ENCODE measurements at places on chromosomes 3 and 15.

DNA sequence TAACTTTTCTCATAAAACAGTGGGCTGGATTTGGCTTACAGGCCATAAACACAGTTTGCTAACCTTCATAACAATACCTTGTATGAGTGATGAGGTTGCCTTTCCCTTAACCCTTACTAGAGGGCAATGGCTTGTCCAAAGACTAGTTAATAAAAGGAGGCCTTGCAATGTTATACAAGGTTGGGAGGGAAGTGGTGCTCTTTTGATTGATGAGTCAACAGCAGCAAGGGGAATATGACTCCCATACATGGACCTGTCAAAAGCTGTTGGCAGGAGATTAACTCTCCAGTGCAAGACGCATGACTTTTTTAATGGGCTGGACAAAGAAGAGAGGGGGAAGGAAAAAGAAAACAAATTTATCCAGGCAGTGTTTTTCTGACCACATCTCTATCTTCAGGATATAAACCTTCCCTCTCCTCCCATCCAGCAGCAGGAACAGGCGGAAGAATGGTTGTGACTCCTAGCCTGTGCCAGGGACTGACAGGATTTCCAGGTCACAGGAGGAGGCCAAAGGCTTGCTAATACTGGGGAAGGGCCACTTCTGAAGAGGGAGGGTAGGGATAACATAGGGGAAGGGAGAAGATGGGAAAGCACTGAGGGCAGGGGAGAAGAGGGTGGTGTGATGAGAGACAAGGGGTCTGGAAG lies 35.2 kb upstream of the ARL14 start:
- peak; percentile 54 for DNase-seq

GRCh38 chr3:77052733-77053670 lies 13.1 kb downstream of the ROBO2 start:
- no peak for DNase-seq

DNA sequence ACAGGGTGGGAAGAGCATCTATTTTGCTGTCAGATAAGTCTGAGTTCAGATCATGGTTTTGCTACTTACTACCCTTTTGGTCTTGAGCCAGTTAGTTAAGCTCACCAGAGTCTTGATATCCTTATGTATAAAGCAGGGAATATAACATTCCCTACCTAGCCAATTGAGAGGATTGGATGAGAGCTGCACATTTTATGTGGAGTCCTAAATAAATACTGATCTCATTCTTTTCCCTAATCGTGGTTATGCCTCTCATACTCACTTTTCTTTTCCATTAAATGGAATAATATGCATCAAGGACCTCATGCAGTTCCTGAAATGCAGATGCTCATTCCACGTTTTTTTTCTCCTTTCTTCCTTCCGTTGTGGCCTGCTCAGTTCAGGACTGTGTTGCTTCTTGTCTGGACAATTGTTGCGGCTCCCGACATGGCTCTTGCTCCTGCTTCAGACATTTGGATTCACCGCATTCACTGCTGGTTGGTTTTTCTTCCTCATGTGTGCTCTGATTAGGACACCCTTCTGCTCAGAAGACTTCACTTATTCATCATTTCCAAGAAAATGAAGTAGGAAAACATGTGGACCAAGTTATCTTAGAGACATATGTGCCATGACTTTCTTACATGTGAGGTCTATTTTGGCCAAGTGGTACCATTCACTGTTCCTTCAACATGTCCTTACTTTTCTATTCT lies 90.2 kb downstream of the NFKBIZ start:
- peak; percentile 54 for DNase-seq

GRCh38 chr15:84570164-84570735 lies 30.6 kb upstream of the ZSCAN2 start:
- peak; percentile 18 for DNase-seq

DNA sequence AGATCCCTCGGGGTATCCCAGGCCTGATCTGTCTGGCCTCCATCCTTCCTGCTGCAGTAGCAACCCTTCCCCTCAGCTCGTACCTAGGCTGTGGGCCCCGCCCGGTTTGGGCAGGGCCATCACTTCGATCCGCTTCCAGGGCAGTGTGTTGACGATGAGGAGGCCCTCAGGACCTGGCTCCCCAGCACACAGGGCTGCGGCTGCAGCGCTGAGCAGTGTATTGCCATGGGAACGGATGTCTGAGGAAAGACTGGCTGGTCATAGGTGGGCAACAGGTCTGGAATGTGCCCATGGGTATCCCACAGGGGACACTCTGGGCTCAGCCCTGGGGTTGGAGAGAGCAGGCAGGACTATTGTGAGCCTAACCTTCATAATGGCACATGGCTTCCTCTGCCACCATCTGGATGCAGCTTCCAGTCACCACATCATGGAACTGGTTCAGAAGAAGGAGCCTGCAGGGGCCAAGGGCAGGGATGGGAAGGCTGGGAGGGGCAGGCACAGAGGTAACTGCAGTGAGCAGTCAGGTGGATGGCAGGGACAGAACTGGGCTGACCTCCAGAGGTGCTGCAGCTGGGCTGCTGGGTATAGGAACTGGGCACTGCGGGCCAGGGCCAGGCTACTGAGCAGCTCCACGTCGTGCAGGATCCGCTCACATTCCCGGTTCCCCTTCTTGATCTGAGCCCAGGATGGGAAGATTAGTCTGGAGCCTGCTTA lies 8.7 kb downstream of the MAN2C1 start:
- DNase-seq: no peak

GRCh38 chr3:146200461-146201220 lies 39.7 kb upstream of the PLOD2 start:
- DNase-seq: peak; percentile 46

GRCh38 chr3:141863491-141863890 lies 13.0 kb upstream of the ATP1B3 start:
- no peak for DNase-seq

GRCh38 chr3:52721002-52721729 lies 15.3 kb downstream of the SPCS1 start:
- no peak for DNase-seq

DNA sequence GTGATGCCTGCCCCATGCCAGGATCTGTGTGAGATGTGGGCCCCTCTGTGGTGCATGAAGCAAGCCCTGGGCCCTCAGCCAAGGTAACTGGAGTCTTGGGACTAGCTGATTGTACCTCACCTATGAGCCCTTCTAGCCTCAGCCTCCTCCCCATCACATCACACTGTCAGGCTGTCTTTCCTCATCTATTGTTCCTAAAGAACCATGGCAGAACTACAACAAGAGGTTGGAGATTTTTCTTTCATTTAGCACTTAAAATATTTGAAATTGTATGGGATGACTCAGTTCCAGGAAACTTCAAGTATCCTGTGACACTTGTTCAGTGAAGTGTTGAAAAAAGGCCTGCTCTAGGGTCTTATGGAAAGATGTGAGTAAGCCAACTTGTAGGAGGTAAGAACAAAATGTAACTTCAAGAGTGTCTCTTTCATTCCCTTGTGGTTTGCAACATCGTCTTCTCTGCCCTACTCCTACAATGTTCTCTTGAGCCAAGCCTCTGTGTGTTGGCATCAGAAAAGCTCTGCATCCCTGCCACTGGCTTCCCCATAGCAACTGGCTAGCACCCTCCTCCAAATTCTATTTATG lies 58.7 kb upstream of the TIPARP start:
- DNase-seq: peak; percentile 90

GRCh38 chr3:58180940-58181587 lies 29.7 kb downstream of the DNASE1L3 start:
- no peak for DNase-seq

DNA sequence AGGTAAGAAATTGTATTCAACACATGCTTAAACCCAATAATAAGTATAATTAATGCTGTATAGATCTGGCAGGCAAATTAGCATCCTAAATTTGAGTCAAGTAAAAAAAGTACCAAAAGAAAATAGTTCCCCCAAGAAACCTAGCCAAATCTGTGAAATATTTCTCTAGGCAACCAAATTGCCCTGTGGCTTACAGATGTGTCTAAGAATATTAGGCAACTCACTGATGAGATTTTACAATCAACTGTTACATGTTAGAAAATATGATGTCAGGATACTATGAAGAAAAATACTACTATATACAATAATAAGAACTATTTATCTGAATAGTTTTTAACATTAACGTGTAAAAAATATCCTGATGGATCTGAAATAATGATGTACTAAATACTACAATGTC lies 397.1 kb downstream of the TIGIT start:
- DNase-seq: no peak

DNA sequence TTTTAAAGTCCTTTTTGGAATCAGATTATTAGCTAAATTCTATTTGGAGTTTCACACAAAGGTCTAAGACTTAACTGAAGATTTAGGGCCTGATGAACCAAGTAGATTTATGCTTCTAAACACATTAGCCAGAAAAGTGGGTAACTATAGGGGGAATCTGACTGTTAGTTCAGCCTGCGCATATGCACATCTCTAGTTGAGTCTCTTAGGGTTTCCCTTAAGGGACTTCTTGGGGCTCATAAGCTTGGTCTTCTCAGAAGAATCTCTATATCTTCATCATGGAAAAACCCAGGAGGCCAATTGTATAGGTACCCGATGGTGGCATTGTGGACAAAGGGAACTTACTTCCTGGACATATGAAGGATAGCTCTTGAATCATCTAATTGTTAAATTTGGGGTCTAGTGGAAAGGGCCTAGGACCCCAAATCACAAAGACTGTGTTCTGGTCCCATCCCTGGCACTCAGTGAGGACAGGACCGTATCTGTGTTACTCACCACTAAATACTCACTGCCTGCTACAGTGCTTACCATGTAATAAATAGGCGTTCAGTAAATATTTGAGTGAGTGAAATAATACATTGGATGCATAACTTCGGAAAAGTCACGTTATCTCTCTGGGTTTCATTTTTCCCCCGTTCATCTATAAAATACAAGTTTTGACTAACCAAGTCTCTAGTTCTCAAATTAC lies 17.0 kb downstream of the SELENOT start:
- no peak for DNase-seq

GRCh38 chr3:153038779-153039178 lies 123.2 kb upstream of the RAP2B start:
- DNase-seq: no peak

DNA sequence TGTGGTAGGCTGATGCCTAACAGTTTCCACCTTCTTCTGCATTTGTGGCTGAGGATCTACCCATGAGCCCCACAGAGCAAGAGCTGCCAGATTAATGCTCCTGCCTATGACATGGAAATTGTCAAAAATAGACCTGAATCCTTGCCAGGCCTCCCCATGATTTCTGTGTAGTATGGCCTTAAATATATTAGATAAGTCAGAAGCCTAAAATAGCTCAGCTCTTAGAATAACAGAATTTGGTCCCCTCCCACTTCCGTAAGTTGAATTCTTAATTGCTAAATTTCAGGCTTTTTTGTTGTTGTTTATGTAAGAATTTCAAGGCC lies 129.0 kb downstream of the SERPINI1 start:
- DNase-seq: no peak

- no peak for DNase-seq
Observed at GRCh38 chr15:85597155-85597815, 197.4 kb downstream of the KLHL25 start.

DNA sequence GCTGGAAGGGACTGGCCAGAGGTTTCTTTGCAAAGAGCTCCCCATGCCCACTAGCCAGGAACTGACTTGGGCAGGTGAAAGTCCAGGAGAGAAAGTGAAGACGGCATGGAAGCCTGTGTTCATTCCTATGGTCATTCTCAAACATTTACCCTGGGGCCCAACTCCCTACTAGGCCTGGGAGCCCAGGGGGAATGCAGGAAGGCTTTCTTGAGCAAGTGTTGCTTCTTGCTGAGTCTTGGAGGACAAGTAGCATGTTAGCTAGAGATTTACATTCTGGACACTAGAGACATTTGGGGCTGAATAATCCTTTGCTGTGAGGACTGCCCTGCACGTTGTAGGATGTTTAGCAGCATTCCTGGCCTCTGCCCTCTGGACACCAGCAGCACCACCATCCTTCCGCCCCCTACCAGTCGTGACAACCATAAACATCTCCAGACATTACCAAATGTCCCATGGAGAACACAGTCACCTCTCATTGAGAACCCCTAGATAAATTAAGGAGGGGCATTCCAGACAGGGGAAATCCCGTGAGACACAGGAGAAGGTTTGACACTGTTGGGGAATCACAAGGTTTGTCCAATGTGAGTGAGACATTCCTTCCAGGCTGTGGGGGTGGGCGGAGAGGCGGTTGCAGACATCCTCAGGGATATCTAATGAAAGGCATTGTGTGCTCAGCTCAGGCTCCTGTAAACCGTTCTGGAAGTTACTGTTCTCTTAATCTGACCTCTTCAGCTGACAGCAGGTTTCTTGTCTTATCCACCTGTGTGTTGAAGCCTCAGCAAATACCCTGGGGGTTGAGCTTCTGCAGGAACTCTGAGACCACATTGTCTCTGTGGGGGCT lies 236.2 kb downstream of the TLE3 start:
- DNase-seq: peak; percentile 31

- no peak for DNase-seq
Observed at GRCh38 chr15:87133704-87134103, 1054.0 kb downstream of the AGBL1 start.

DNA sequence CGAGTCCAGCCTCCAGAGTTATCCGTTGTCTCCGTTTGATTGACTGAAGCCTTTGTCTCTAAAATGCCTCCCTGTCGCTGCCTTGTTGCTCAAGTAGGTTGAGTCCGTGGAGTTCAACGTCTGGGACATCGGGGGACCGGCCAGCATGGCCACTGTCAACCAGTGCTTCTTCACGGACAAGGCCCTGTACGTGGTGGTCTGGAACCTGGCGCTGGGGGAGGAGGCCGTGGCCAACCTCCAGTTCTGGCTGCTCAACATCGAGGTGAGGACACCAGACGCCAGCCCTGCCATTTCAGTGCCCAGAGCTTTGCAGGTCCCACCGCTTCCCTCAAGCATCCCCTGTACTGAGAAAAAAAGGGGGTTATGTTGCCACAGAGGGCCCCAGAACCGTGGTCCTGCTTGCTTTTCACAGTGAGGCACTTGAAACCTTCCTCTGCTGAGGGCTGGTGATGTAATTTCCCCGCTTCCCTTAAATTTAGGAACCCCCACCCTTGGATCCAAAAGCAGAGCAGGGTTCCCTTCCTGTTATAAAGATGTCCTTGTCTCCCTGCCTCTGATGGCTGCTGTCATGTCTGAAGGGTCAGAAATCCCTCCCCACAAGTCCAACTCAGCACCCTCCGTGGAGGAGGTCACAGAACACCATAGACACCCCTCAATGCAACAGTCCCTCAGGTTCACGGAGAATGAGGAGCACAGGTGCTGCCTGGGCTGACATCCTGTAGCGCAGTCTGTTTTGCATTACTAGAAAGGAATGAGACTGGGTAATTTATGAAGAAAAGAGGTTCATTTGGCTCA lies 105.7 kb downstream of the LRRK1 start:
- DNase-seq: no peak

GRCh38 chr15:81254916-81255290 lies 58.2 kb downstream of the IL16 start:
- no peak for DNase-seq

DNA sequence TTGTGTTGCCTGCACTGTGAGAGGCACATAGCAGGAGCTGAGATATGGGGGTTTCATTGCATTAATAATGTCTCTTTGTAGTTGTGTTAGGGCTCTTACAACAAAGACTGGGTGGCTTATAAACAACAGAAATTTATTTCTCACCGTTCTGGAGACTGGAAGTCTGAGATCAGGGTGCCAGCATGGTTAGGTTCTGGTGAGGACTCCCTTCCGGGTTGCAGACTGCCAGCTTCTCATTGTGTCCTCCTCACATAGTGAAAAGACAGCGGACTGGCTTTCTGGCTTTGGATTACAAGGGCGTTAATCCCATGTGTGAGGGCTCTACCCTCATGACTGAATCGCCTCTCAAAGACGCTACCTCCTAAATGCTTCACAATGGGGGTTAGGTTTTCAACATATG lies 20.6 kb downstream of the TMEM108 start:
- no peak for DNase-seq

GRCh38 chr3:101310978-101311375 lies 9.4 kb downstream of the IMPG2 start:
- peak; percentile 12 for DNase-seq

GRCh38 chr3:133113927-133114597 lies 75.9 kb downstream of the TMEM108 start:
- no peak for DNase-seq
